ENCODE measurements at places on chromosomes 2 and 18.

- peak; percentile 100 for DNase-seq
Measured at GRCh38 chr18:74495581-74496507, at the start of gene CNDP2. Gene CNDP2, plus strand, starts transcription at chr18:74496363. Its CDS starts 3,611 bp downstream, at chr18:74499974.

DNA sequence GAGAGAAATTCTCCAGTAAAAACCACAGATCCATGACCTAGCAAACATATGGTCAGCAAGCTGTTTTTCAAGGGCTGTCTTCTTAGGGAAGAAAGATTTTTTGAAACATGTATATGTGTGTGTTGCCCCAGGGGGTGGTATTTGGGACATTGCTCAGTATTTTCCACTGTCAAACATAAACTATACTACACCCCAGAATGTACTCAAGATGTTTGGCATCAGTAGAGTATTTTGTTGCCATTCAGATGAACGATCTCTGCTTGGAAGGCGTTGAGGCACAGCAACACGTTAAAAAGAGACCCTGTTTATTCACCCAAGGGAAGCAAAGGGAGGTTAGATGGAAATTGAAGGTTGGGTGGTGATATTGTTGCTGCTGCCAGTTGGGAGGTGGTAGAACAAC, 30.0 kb downstream of the EEF1B2 start:
- DNase-seq: no peak

DNA sequence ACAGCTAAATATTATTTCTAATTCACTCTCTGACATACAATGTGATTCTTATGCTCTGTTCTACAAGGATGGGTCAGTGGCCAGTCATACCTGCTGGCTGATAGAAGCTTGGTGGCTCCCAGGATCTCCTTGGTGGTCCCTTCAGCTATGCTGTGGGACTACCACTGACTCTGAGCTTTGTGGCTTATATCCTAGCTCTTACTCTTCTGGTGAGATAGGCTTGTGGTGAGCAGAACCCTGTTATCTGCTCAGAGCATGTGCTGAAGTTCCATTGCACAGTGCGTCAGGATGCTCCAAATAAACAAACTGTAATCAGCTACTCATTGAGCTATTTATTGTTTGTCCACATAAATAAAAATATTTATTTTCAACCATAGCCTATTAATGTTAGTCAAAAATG, 51.7 kb downstream of the MFSD6 start:
- DNase-seq: no peak

DNA sequence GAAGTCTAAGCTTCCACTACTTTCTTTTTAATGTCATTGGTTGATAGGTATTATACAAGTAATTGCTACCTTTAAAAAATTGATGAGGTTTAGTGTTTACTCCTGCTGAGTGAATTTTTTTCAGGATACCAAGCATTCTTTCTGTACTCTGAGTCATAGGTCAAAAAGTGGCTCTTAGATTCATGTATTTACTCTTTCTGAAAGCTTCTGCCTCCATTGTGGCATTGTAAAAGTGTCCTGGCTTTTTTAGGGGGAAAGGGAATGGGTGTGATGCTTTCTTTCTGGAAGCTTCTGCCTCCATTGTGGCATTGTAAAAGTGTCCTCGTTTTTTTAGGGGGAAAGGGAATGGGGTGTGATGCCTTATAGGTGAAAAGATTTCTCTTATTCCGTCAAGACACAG, 286.5 kb downstream of the LPIN1 start:
- no peak for DNase-seq

DNA sequence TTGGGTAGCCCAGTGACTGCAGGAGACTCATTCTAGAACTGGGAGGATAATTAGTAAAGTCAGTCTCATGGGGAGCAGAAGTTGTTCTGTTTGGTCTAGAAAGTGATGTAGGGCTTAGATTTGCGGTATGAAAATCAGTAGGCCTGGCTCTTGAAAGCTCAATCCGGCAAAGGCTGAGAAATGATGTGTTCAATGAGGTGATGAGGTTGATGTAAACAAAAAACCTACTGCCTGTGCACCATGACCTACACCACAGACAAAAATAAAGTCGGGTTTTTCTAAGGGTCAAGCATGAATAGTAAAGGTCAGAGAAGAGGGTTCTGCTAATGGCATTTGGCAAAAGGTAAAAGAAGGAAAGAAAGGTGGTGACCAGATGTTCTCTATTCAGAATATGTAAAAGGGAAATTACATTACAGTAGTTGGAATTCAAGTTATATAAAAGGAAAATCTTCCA, 80.8 kb upstream of the COL5A2 start:
- no peak for DNase-seq
